Hippocampal formation (tissue), 2 donors: ENCODE measurements at places on chromosomes 7 and 10.

DNA sequence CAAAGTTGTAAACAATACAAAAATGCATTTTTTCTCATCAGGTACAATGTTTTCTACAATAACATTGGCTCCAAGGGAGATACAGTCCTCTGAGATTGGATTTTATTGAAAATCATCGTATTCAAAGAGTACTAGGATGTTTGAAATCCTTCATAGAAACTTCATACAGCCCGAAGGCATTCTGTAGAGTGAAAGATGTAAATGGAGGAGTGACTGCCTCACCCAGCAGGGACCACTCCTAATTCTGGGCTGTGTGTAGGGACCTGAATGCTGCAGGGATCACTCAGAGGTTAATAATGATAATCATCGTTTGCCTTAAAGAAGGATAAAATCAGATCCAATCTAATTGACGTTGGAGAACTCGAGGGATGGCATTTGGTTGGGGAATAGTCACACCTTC, 198.6 kb downstream of the HECW1 start:
- DNase-seq, result no peak

GRCh38 chr10:97916586-97916985, 66.9 kb downstream of the GOLGA7B start:
- DNase-seq, result peak; percentile 76

DNA sequence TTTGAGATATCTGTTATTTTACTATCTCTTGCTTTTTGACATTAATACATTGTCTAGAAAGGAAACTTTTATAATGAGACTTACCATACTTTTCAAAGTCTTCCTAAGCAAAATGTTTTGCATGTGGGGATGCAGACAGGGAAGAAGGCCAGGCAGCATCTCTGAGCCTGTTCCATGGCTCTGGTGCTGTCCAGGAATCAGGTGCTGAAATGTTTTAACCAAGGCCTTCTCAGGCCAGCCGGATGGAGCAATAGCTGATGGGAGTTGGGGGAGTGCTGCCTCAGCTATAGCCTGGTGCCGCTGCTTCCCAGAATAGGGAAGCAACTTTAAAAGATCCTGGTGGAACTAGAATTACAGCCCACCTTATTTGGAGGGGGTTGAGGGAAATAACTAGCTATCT, 38.5 kb downstream of the CRTAC1 start:
- no peak for DNase-seq

- DNase-seq, result no peak
These were observed 11.3 kb upstream of the KAZALD1 start for GRCh38 chr10:101050208-101051069.

DNA sequence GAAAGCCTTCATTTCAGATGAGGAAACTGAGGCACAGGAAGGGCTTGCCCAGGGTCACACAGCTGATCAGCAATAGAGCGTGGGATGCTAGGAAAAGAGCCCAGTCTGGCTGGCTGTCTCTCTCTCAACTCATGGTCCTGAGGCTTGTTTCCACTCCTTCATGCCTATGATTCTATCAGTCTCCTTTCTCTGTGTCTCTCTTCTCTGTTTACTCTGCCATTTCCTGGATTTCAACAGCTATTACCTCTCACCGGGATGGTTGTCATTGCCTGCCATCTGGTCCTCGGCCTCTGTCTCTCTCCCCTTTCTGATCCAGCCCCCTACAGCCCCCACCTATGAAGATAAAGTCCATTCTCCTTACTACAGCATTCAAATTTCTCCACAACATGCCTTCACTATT, 93.3 kb upstream of the AGBL3 start:
- DNase-seq, result no peak

GRCh38 chr7:97011536-97012364, 6.4 kb downstream of the DLX6 start:
- no peak for DNase-seq

DNA sequence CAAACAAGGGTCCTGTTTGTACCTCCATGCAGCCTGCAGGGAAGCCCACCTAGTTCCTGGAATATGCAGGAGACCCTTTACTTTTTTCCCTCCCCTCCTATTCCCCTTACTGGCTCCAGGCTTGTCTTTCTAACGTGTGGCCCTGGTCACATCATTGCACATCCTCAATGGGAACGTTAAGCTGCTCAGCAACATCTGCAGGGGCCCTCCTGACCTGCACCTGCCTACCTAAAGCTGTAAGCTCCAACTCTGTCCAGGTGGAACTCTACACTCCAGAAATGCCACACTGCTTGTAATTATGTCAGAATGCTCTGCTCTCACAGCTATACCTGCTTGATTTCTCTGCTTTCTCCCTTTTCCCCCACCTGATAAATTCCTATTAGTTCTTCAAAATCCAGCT, 72.1 kb downstream of the ARMC3 start:
- DNase-seq, result no peak

DNA sequence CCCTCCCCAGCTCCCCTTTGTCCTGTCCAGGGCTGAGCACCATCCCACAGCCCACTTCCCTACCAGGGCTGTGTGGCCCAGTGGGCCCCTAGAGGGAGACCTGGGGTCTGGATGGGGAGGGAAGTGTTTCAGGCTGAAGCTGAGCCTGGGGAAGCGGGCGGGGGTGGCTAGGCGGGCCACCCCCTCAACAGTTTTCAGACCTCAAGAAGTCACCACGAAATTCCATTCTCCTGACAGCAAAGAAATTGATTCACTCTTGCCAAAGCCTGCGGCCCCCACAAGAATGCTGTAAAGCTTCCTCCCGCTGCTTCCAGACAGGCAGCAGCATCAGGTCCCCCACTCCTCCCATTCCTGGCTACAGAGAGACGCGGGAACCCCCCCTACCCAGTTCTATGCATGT, 2.5 kb upstream of the LFNG start:
- no peak for DNase-seq

DNA sequence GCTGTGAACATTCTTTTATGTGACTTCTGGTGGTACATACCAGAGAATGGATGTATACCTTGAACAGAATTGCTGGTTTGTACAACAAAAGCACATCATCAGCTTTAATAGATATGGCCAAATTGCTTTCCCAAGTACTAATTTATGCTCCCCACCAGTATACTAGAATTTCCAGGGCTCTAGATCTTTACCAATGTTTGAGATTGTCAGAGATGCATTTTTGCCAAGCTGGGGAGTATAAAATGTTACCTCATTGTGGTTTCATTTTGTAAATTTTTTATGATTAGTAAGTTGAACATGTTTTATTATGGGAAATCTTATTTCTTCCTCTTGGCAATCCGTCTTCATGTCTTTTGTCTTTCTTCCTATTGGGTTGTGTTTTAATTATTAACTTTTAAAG, 179.9 kb upstream of the TMEM106B start:
- DNase-seq, result no peak

GRCh38 chr10:75995041-75995430, 563.6 kb downstream of the LRMDA start:
- DNase-seq, result no peak

GRCh38 chr7:15560968-15561367, 847 bp downstream of the AGMO start:
- peak; percentile 41 for DNase-seq

GRCh38 chr7:84837405-84837804, 349.5 kb downstream of the SEMA3D start:
- no peak for DNase-seq

DNA sequence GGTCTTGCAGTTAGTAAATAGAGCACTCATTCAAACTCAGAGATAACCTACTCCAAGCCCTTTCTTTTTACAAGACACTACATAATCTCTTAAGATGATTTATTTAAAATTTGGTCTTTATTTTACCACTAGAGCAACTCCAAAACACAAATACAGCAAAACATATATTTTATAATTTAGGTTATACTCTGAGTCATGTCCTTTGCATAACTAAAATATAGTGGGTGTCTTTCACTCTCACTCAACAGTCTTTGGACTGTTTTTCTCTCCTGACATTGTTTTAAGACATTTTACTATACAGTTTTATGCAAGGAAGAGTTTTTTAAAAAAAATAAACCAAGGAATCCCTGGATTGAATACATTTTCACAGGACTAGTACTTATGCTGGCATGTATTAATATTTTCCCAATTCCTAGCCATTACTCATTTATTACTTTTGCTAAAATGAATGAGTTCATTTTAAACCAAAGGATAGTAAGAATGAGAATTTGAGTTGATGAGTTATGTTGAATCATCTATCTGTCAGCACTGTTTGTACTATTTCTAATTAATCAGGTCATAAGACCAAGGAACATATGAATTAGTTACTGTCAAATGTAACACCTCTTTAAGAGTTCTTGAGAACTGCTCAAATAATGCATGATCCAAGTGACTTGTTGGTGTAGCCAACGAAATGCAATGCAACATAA, 303.1 kb upstream of the FZD1 start:
- no peak for DNase-seq

DNA sequence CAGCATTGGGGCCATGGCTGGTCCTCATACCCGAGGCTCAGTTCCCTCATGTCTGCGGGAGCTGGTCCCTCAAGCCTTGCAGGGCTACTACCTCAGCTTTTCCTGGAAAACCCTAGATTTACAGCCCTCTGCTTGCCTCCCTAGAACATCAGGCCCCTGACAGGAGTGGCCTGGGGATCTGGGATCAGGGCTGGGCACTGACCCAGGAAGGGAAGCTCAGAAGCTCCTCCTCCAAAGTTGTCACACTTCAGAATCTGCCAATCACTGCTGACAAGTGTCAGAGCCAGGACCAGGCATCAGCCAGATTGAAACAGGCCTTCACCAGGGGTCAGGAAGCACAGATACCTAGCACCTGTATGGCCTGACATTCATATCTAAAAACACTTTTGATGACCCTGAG, 115.2 kb downstream of the GRID1 start:
- no peak for DNase-seq

DNA sequence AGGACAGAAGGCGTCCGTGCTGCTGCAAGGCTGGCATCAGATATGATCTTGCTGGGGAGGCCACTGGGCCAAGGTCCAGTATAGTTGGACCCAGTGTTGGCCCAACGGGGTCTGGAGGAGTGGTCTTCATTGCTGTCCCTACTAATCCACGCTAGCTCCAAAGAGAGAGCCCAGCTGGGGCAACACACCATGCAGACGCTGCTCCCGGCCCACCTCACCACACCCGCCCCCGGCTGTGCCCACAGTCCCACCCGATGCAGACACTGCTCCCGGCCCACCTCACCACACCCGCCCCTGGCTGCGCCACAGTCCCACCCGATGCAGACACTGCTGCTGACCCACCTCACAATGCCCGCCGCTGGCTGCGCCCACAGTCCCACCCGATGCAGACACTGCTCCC, 121.5 kb downstream of the VIPR2 start:
- DNase-seq, result no peak

- no peak for DNase-seq
These were observed 91.1 kb downstream of the CXCL12 start for GRCh38 chr10:44293842-44294241.

GRCh38 chr10:43644252-43644651, 4.4 kb downstream of the ZNF32 start:
- DNase-seq, result no peak

DNA sequence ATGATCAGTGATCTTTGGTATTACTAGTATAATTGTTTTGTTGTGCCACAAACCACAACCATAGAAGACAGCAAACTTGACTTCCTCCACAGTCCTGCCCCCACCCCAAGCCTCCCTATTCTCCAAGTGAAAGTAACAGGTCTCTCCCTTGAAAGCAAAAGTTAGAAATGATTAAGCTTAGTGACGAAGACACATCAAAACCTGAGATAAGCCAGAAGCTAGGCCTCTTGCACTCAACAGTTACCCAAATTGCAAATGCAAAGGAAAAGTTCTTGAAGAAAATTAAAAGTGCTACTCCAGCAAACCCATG, 7.5 kb downstream of the SAR1A start:
- DNase-seq, result no peak

GRCh38 chr10:31749301-31749700, 179.3 kb downstream of the ARHGAP12 start:
- no peak for DNase-seq

DNA sequence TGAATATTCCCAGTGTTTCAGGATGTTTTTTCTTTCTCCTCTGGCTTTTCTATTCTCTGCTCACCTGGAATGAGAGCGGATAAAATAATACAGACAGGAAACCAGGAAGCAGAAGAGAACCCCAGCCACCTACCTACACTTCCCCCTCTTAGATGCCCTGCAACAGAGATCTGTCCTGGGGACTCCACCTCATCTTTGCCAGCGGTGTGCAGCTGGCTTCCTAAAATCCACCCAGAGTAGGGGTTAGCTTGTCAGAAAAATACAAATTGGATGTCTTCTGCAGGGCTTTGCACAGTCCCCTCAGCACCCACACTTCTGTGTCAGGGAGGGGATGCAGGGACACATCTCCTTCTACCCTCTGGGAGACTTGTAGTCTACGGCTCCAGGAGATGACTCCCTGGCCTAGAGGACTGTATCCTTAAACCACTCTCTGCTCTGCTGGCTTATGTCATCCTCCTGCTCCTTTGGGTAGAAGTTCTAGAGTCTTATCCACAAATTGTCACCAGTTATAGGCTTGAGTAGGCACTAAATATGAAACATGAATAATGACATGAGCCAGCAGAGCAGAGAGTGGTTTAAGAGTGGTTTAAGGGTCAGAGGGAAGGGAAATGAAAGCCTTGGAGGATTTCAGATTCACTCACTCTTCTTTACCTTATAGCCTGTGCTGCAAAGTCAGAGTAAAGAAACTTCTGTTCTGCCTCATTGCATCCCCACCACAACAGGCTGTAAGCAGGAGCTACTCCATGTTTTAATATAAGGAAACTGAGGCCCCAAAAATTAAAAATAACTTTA, 749.4 kb downstream of the AUTS2 start:
- no peak for DNase-seq

DNA sequence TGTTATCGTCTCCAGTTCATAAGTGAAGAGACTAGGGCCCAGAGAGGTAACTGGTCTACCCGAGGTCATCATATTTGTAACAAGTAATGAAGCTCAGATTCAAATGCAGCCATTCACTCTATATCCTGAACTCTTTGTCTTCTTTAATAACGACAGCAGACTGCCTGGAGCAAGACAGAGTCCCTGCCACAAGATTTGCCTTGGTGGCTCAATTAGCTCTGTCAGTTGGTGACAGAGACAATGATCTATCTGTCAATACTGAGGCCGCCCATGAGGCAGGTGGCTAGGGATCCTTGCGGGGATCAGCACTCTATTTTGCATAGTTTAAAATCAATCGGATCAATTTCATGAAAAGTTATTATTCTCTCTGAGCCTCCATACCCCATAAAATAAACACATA, 43.9 kb downstream of the SH3PXD2A start:
- DNase-seq, result no peak

DNA sequence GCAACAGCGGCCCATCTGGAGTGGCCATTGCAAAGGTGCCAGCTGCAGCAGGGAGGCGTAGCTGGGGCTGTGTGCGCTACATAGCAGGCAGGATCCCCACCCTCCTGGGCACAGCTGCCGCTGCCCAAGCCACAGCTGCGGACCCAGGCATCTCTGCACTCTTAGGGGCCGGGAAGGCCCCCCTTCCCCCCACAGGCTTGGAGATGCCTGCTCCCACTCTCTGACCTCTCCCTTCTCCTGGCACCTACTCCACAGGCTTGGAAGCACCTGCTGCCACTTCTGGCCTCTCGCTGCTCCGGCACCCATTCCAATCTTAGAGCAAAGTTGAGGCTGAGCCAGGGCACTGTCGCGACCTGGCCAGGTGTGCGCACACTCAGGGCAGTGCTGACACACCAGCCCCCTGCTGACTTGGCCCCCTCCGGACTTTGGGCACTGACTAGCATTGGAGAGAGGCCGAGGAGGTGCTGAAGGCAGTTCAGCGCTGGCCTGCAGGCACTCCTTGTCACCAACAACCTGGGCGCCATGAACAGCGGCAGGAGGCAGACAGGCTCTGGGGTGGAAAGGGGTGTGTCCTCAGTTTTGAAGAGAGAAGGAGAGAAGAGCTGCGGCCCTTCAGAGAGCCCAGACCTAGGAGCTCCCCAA, 18.4 kb downstream of the RBM48 start:
- no peak for DNase-seq

- no peak for DNase-seq
These were observed 39.1 kb downstream of the CCM2 start for GRCh38 chr7:45039106-45039505.

GRCh38 chr10:43252783-43253341, 14.0 kb downstream of the RASGEF1A start:
- DNase-seq, result no peak
